ENCODE measurements at places on chromosomes 2 and 18.

GRCh38 chr2:69716555-69717120 lies 25.3 kb upstream of the ANXA4 start:
- DNase-seq, result no peak

GRCh38 chr2:203732953-203733510 lies 26.6 kb downstream of the CD28 start:
- DNase-seq, result no peak

- no peak for DNase-seq
Measured at GRCh38 chr2:6202756-6203155, 510.6 kb downstream of the SOX11 start.

DNA sequence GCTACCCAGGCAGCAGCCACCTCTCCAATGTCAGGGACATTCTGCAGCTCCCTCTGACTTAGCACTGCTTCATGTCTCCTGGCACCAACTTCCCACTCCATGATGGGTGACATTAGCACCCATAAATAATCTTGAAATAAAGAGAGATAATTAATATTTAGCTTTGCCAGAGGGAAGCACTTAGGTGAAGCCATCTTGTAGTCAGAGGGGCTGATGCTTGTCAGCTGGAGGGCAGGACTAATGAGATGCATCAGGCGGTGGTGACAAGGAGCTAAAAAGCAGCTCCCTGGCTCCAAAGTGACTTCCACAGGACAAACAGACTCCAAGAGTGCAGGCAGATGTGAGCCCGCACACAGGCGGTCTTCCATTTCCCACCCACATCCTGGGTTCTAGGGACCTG lies 153.0 kb upstream of the ID2 start:
- no peak for DNase-seq

GRCh38 chr18:77346208-77346810 lies 96.7 kb downstream of the GALR1 start:
- no peak for DNase-seq

DNA sequence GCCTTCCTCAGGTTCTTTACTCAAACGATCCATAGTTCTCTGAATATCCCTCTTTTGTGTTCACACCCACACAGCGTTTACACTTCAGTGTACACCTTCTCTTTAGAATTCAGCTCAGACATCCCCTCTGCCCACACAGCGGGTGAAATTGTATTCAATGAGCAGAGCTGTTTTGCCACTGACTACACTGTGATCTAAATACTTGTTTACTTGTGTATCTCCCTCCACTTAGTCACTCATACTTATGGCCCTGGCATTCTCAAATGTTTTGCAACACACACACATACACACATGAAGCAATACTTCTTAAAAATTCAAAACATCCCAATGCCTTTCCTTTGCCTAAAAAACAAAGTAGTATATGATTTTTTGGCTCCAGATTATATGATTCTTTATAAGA lies 297.1 kb downstream of the TMX3 start:
- no peak for DNase-seq
